ENCODE measurements at places on chromosomes 6 and 20.

GRCh38 chr6:13641315-13641714 is 26.2 kb downstream of the NOL7 start:
- no peak for DNase-seq

GRCh38 chr6:107264357-107264840 is 149.1 kb upstream of the BEND3 start:
- no peak for DNase-seq

DNA sequence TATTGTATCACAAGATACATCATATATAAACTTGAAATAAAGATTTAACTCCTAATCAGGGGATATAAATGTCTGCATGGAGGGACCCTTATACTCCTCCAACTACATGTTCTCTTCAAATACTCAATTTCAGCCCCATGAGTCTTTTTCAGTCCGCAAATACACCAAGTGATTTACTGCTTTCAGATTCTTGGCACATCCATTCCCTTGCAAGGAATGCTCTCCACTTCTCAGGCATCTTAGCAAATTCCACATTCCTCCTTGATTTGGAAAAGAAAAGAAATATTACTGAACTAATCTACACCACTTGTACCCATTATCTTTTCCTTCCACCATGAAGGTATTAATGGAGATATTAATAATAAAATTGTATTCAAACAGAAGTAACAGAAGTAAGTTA is 999.4 kb upstream of the GJE1 start:
- no peak for DNase-seq

- peak; percentile 75 for DNase-seq
Measured at GRCh38 chr6:109760208-109760607, 69.1 kb downstream of the FIG4 start.

GRCh38 chr20:8126181-8126580 is 5.9 kb upstream of the PLCB1 start:
- no peak for DNase-seq

- no peak for DNase-seq
Measured at GRCh38 chr6:133248241-133249001, 7.3 kb downstream of the EYA4 start.

DNA sequence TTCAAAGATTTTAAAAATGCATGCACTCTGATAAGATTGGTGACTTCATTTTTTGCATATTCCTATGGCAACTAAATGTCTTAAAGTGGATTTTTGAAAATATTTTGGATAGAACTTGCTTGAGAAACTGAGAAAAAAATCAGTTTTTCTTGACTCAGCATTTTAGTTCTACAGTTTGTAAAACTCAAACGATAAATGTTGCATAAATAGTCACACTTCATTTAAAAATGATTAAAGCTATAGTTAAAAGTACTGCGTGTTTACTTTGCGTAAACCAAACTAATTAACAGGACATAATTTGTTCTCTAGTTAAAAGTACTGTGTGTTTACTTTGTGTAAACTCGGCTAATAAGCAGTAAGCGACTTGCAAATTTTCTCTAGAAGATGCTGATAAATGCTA is 28.3 kb upstream of the MEI4 start:
- DNase-seq, result no peak

GRCh38 chr6:169811072-169811471 is 59.6 kb downstream of the ERMARD start:
- no peak for DNase-seq

GRCh38 chr6:155311086-155311485 is 3.2 kb downstream of the TFB1M start:
- DNase-seq, result no peak

- DNase-seq, result no peak
Measured at GRCh38 chr20:5945963-5946362, 4.4 kb downstream of the TRMT6 start.

DNA sequence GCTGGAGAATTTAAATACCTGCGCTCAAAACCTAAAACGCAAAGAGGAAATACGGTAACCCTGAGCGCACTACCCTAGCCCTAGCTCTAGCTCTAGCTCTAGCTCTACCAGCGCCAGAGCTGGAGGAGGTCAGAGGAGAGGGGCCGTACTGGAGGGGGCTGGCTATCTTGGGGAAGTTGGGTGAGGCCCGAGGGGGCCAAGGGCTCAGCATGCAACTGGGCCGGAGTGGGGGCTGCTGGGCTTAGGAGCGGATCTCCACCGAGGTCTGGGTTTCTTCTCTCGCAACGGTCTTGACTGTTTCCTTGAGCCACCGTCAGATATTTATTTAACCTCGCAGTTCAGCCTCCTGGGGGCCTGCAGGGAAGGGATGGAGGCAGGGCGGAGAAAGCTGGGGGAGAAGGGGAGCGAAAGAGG is 91.0 kb downstream of the NCR2 start:
- DNase-seq, result no peak

GRCh38 chr6:71706523-71706922 is 179.8 kb upstream of the RIMS1 start:
- no peak for DNase-seq

- DNase-seq, result no peak
Measured at GRCh38 chr6:119440953-119441352, 91.4 kb upstream of the MAN1A1 start.

GRCh38 chr20:50759678-50760077 is 28.3 kb downstream of the PARD6B start:
- no peak for DNase-seq

GRCh38 chr20:59785986-59786795 is 147.2 kb downstream of the SYCP2 start:
- no peak for DNase-seq

- DNase-seq, result peak; percentile 14
Measured at GRCh38 chr20:49435639-49436038, 46.8 kb downstream of the KCNB1 start.

DNA sequence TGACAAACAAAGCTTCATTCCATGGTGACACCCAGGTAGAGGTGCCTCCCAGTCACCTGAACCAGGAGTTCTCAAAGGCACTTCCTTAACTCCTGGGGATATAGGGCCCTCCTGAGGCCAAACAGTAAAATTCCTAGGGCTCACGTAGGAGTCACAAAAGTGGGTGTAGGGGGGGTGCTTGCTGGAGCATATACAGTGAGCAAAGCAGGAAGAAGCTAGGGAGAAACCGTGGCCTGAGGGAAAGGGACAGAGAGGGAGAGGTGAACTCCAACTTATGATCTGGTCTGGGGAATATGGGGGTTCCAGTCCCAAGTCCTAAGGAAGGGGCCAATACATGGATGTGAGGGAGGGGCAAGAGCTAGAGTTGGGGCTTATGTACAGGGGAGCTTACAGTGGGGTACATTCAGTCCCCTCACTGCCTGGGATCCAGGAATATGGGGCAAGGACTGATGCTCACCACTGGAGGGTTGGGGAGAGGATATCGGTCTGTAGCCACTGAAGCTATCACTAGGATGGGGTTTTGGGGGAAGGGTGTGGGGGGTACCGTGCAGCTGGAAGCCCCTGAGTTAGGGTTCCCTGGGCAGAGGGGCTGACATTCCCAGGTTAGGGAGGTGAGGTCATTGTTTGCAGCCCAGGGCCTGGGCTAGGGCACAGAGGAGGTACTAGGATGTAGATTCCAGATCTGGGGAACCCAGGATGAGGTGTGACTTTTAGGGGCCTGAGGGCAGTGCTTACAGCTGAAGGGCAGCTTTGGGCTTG is 950 bp downstream of the PEDS1 start:
- peak; percentile 59 for DNase-seq

GRCh38 chr6:35919085-35919826 is 1.6 kb downstream of the SRPK1 start:
- peak; percentile 91 for DNase-seq
